Mesenchymal stem cell (in vitro differentiated cells and primary cell): ENCODE measurements at places on chromosomes 11 and 22.

- H3K27ac ChIP-seq, result peak overlapping the region; percentile 64
- no peaks in the 10 kb centered on the region for H3K27me3 ChIP-seq
- no peaks in the 10 kb centered on the region for H3K36me3 ChIP-seq
These were observed 12.6 kb upstream of the UPB1 start for GRCh38 chr22:24482575-24482974.

DNA sequence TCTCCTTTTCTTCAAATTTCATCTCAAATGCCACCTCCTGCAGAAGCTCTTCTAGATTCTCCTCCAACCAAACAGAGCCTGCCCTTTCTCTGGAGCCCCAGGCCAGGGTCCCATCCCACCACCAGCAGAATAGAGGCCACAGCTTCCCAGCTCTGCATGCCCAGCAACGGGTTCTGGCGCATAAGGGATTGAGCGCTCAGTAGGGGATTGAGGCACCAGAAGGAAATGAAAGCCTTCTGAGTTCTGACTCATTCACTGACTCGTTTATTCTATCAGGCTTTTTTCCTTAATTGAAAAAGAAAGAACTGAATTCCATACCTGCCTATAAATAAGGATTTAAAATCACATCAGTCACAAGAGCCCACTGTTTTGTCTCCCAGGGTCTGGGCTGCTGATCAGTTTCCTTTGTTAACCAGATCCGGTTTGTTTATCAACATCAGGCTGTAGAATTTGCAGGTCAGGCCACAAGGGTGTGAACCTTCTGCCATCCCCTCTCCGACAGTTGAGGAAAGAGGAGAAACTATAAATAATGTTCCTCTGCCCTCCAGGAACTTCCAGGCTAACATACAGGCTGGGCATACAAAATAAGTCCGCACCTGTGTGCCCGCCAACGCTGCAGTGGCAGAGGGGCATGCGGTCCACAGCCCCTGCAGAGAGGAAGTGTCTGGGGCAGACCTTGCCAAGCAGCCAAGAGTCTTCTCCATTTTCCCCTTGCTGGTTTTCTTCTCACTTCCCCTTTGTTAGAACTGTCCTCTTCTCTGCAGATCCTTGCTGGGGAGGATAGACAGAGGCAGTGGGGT lies 63.5 kb upstream of the PRDM11 start:
- H3K4me3 ChIP-seq, result no peak overlapping the region
- peaks cover 14% of the 10 kb centered on the region for H3K4me1 ChIP-seq
- peaks cover 28% of the 10 kb centered on the region for H3K27me3 ChIP-seq

- H3K27ac ChIP-seq, result no peak overlapping the region
- H3K4me3 ChIP-seq, result no peak overlapping the region
- no peaks in the 10 kb centered on the region for H3K36me3 ChIP-seq
- H3K4me1 ChIP-seq, result no peaks in the 10 kb centered on the region
- no peak for DNase-seq
These were observed 62.6 kb upstream of the OLFML1 start for GRCh38 chr11:7422544-7423331.

DNA sequence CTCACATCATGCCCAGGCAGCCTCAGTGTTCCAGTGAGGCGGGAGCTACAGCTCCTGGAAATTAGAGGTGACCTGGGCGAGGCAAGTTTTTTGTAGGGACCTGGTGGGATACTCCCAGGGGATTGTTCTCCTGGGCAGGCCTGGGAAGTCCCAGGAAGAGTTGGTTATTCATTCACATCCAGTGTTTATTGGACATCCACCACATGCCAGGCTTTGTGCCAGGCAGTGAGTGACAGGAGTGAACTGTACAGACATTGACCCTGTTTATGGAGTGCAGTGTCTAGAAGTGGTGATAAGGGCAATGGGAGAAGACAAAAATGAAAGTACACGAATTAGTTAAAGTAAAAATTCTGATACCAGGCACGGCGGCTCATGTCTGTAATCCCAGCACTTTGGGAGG lies 29.4 kb downstream of the YWHAH start:
- peaks cover 13% of the 10 kb centered on the region for H3K4me1 ChIP-seq
- no peak overlapping the region for H3K27ac ChIP-seq
- no peak overlapping the region for H3K4me3 ChIP-seq
- H3K27me3 ChIP-seq, result no peaks in the 10 kb centered on the region

DNA sequence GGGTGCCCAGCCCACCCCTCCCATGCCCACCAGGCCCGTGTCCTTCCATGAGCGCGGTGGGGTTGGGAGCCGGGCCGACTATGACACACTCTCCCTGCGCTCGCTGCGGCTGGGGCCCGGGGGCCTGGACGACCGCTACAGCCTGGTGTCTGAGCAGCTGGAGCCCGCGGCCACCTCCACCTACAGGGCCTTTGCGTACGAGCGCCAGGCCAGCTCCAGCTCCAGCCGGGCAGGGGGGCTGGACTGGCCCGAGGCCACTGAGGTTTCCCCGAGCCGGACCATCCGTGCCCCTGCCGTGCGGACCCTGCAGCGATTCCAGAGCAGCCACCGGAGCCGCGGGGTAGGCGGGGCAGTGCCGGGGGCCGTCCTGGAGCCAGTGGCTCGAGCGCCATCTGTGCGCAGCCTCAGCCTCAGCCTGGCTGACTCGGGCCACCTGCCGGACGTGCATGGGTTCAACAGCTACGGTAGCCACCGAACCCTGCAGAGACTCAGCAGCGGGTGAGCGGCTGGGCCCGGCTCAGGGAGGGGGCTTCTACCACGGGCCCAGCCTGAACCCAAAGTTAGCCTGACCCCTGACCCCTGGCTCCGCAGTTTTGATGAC lies 3.0 kb downstream of the PKP3 start:
- H3K27ac ChIP-seq, result no peak overlapping the region
- H3K36me3 ChIP-seq, result no peaks in the 10 kb centered on the region
- H3K27me3 ChIP-seq, result no peaks in the 10 kb centered on the region
- peak overlapping the region; percentile 61 for H3K4me3 ChIP-seq
- no peak for DNase-seq

DNA sequence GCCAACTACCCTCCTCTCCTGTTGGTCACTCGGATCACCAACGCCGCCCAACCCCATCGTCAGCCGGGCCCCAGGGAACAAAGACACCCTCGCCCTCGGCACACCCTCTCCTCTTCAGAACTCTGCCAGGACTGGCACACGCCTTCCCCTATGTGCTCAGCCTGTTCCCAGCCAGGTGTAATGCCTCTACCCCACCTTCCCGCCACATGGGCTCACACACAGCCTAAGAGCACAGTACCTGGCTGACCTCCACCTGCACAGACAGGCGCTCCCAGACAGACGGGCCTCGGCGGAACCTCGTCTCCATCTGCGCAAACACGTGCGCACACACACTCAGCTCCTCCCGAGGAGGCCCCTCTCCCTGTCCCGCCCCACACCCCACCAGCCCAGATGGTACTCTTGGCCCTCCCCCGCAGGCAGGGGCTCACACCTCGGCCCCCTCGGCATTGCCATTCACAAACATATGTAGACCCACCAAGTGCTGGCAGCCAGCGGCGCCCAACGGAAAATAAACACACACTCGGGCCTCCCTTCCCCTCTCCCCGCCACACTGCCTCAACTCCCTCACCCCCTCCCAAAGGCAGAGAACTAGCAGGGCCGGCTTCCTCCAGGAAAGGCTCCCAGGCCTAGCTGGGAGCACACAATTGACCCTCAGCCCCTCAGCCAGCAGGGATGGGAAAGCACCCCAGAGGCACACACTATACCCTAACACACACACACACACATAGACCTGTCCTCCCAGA lies 8.5 kb downstream of the ELFN2 start:
- H3K4me3 ChIP-seq, result no peak overlapping the region
- peaks cover 58% of the 10 kb centered on the region for H3K4me1 ChIP-seq
- H3K27ac ChIP-seq, result no peak overlapping the region
- peaks cover 85% of the 10 kb centered on the region for H3K27me3 ChIP-seq

- H3K27ac ChIP-seq, result no peak overlapping the region
- no peaks in the 10 kb centered on the region for H3K27me3 ChIP-seq
- DNase-seq, result no peak
- H3K4me3 ChIP-seq, result no peak overlapping the region
- no peaks in the 10 kb centered on the region for H3K4me1 ChIP-seq
- H3K36me3 ChIP-seq, result no peaks in the 10 kb centered on the region
These were observed 379.4 kb downstream of the DYNC2H1 start for GRCh38 chr11:103488579-103488978.

GRCh38 chr11:848380-848931 lies 5.8 kb downstream of the TSPAN4 start:
- DNase-seq, result peak; percentile 50
- H3K4me3 ChIP-seq, result no peak overlapping the region
- H3K36me3 ChIP-seq, result no peaks in the 10 kb centered on the region
- H3K4me1 ChIP-seq, result peaks cover 80% of the 10 kb centered on the region

DNA sequence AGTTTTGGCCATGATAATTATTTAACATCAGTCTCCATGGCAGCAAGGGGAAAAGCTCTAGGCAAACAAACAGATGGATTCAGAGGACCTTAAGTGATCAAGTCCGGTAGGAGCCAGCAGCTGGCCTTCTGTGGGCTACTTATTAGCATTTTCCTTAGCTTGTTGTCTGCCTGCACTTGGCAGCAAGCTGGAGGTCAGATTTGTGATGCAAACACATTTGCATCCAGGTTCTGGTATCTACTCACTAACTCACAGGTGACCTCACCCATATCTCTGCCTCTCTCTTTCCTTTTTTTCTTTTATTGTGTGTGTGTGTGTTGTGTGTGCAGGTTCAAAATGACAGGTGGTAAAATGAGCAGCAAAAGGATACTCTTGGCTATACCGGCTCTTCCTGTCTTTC lies 32.3 kb downstream of the ARHGAP42 start:
- H3K36me3 ChIP-seq, result no peaks in the 10 kb centered on the region
- peak overlapping the region; percentile 51 for H3K27ac ChIP-seq
- H3K27me3 ChIP-seq, result no peaks in the 10 kb centered on the region
- DNase-seq, result peak; percentile 90

- peaks cover 21% of the 10 kb centered on the region for H3K36me3 ChIP-seq
- peak overlapping the region; percentile 82 for H3K4me3 ChIP-seq
These were observed 3.8 kb downstream of the OSBPL5 start for GRCh38 chr11:3161309-3161708.

- peaks cover 2% of the 10 kb centered on the region for H3K36me3 ChIP-seq
- peak; percentile 97 for DNase-seq
- H3K27ac ChIP-seq, result peak overlapping the region; percentile 99
- H3K27me3 ChIP-seq, result no peaks in the 10 kb centered on the region
These were observed 90.4 kb upstream of the PARVA start for GRCh38 chr11:12287009-12287373.

GRCh38 chr11:57596266-57596885 lies 1.1 kb upstream of the SERPING1 start:
- DNase-seq, result no peak
- H3K4me1 ChIP-seq, result peaks cover 8% of the 10 kb centered on the region
- H3K4me3 ChIP-seq, result no peak overlapping the region

GRCh38 chr11:110759972-110760381 lies 47.7 kb upstream of the ARHGAP20 start:
- DNase-seq, result peak; percentile 32
- no peak overlapping the region for H3K27ac ChIP-seq
- no peaks in the 10 kb centered on the region for H3K36me3 ChIP-seq
- H3K4me3 ChIP-seq, result no peak overlapping the region
- no peaks in the 10 kb centered on the region for H3K27me3 ChIP-seq

GRCh38 chr11:94417386-94417987 lies 16.3 kb upstream of the GPR83 start:
- H3K4me3 ChIP-seq, result no peak overlapping the region
- no peaks in the 10 kb centered on the region for H3K36me3 ChIP-seq
- H3K4me1 ChIP-seq, result no peaks in the 10 kb centered on the region
- peak; percentile 45 for DNase-seq
- H3K27ac ChIP-seq, result no peak overlapping the region

- no peak overlapping the region for H3K27ac ChIP-seq
- H3K4me3 ChIP-seq, result no peak overlapping the region
- no peaks in the 10 kb centered on the region for H3K36me3 ChIP-seq
These were observed 183.2 kb downstream of the MSANTD4 start for GRCh38 chr11:105838668-105839384.

DNA sequence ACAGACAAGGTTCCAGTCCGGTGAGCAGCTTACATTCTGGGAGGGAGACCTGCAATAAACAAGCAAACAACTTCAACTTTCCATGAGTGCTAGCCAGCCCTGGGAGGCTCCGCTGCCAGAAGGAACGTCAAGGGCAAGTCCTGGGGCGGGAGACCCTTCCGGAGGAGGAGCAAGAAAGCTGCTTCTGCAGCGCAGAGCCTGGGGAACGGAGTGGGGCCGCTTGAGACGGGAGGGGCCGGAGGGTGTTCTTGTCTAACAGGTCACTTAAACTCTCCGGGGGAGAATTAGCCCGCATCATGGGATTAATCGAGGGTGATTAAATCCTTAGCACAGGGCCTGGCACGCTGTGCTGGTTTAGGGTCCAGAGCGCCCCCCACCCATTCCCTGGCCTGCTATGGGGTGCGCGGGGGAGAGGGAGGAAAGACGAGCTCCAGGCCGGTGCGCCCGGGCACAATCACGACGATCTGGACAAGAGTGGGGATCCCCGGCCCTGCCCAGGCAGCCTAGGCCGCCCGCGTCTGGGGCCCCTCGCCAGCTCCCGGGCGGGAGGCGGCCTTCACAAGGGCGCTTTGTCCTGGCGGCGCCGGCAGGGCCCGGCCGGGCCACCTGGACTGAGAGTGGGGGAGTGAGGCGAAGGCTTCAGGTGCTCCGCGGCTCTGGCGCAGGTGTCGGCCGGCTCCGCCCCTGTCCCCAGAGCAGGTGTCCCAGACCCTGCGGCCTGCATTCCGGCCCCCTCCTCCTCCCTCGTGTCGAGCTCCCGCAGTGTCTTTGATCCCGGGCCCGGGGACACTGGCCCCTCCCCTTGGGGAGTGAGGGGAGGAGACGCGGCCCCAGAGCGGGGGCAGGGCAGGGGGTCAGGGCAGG lies 663 bp upstream of the LARGE2 start:
- DNase-seq, result no peak
- peaks cover 28% of the 10 kb centered on the region for H3K4me1 ChIP-seq
- peak overlapping the region; percentile 21 for H3K4me3 ChIP-seq
- peaks cover 9% of the 10 kb centered on the region for H3K36me3 ChIP-seq

- peaks cover 44% of the 10 kb centered on the region for H3K4me1 ChIP-seq
- DNase-seq, result no peak
- no peak overlapping the region for H3K27ac ChIP-seq
- no peaks in the 10 kb centered on the region for H3K36me3 ChIP-seq
- no peaks in the 10 kb centered on the region for H3K27me3 ChIP-seq
These were observed 34.5 kb upstream of the CYB5R3 start for GRCh38 chr22:42683578-42684283.

DNA sequence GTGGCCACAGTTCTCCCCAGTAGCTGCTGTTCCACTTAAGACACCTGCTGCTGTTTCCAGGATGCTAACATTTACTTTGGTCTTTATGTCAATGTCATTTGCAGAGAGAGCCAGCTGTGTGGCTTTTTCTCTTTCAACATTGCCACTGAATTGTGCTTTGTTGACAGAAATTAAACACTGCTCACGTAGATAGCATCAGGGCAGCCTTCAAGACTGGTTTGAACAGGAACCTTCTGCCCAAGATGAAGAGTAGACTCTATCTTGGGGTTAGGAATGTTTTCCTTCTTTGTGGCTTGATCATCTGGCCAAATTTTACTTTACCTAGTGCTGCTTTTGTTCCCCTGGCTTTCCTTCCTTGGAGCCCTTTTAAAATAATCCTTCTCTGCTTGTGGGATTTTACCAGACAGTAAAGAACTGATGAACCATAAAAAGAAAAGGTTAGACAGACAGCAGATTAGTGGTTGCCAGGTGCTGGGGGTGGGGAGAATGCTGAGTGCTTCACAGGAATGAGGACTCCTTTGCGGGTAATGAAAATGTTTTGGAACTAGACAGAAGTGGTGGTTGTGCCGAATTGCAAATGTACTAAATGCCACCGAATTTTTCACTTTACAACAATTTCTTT lies 22.7 kb upstream of the XBP1 start:
- no peak overlapping the region for H3K4me3 ChIP-seq
- no peak overlapping the region for H3K27ac ChIP-seq
- DNase-seq, result no peak
- peaks cover 14% of the 10 kb centered on the region for H3K36me3 ChIP-seq
